ENCODE measurements at places on chromosomes 3 and 15.

DNA sequence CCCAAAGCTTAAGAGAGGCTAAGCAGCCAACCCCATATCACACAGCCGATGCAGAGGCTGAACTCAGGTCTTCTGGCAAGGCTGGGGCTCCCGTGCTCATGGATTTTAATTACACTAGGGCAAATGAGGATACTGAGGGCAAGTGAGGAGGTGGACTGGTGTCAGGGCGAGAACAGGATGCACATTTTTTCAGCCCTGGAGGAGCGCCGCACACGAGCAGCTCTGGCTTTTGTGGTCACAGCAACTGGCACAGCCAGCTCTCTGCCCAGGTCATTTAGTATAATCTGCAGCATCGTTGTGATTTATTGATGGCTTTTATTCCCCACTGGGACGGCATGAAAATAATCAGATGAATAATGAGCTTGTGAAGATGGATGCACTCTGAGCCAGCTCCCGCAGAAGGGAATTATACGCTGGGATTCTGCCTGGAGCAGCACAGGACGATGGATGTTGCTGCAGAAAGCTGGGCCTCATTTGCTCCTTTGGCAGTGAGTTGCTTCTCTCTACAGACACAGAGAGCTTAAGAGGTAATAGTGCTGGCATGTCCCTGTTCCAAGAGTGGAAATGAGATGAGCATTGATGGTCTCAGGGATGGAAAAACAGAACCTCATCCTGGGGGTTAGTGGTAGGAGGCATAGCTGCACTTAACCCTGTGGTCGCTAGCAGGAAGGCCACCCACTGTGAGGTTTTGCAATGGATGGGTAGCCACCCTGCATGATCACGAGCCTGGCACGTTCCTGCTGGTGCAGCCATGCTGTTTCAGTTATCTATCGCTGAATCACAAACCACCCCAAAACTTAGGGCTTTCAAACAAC is 135.4 kb downstream of the UACA start:
- DNase-seq, result peak; percentile 29

DNA sequence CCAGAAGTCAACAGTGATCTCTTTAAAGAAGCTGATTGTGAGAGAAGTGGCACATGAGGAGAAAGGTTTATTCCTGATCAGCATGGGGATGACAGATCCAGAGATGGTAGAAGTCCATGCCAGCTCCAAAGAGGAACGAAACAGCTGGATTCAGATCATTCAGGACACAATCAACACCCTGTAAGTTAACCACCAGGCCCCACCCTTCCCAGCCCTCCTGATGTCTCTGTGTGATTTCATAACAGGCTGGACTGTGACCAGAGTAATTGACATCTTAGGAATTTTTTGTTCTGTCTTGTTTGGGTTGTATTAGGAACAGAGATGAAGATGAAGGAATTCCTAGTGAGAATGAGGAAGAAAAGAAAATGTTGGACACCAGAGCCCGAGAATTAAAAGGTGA is 67.7 kb downstream of the KLHL25 start:
- peak; percentile 79 for DNase-seq

DNA sequence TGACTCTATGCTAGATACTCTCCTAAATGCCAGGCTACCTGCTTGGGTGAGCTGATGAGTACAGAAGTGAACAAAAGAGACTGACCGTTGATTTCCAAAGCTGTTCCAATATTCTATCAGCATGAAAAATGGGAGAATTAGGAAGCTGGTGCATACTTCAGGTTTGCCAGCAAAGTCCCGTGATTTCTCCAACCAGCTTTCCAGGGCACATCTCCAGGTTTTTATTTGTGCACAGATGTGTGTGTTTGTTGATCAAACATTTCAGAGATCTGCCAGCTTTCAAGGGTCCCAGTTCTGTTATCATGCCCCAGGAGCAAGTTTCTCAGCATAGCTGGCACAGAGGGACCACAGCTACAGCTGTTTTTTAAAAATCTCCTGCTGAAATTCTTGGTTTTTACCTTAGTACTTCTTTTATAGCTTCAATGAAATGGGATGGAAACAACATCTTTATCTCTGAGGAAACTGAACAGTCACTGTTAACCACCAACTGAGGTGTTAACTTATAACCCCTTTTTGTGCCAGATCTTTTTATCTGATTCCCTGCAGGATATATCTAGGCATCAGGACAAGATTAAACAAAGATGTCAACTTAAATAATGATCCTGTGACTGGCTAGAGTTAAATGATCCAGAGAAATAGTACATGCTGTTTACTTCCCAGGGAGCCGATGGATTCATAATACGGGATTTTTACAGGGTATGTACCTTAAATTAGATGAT is 380.8 kb downstream of the GRM7 start:
- DNase-seq, result no peak

- no peak for DNase-seq
Measured at GRCh38 chr3:6079011-6079410, 781.9 kb upstream of the GRM7 start.

DNA sequence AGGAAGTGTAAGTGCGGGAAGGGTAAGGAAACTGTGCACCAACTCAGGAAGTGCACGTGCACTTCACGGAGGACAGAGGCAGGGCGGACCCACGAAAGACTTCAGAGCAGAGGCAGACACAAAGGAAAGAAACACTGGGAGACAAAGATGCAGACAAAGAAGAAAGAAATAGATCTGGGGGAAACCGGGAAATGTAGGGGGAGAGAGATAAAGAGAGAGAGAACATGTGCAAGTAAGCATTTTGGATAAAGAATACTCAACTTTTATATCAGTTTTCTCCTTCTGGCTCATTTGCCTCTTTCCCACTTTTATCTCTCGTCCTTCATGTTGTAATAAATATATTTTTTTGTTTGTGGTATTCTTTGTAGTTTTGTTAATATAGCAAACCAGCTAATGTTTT is 204.2 kb downstream of the WDR72 start:
- DNase-seq, result no peak

DNA sequence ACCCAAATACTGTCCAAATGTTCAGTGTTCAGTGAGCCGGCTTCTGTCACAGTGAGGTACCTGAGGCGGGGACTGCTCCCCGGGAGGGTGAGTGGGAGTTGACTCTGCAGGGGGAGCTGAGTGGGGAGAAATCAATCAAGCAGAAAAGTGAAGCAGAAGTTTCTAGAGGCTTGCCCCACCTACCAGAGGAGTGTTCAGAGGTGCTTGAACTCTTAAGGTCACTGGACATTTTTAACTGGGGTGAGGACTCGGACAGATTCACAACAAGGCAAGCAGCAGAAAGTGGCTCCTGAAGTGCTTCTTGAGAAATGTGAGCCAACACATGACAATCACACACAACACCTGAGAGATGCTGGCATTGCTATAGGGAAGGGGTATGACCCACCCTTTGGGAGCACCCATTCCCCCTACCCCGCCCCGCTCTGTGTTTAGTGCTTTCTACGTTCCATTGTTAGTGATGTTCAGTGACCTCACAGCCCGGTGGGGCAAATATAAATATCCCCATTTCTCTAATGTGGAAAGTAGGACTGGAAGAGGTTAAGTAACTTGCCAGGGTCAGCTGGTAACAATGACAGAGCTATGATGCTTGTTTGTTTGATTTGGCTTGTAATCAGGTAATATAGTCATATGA is 48.6 kb upstream of the AKAP13 start:
- DNase-seq, result no peak
